ENCODE measurements at places on chromosomes 2 and 18.

DNA sequence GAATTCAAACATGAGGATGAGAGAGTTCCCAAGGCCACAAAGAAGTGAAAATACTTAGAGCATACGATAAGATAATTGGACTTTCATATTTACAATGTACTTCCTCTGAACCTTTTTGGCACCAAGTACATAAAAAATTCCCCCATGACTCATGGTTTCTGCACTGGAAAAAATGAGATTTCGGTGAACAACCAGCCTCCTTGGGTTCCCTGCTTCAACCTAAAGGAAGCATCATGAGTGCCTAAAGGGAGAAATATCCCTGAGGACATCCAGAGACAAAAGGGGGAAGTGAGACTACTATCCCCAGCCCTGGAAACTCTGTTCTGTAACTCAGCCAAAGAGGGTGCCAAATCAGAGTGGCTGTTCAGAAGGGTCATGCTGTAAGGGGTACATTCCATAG, 562.7 kb upstream of the SLC39A10 start:
- peak; percentile 10 for DNase-seq

DNA sequence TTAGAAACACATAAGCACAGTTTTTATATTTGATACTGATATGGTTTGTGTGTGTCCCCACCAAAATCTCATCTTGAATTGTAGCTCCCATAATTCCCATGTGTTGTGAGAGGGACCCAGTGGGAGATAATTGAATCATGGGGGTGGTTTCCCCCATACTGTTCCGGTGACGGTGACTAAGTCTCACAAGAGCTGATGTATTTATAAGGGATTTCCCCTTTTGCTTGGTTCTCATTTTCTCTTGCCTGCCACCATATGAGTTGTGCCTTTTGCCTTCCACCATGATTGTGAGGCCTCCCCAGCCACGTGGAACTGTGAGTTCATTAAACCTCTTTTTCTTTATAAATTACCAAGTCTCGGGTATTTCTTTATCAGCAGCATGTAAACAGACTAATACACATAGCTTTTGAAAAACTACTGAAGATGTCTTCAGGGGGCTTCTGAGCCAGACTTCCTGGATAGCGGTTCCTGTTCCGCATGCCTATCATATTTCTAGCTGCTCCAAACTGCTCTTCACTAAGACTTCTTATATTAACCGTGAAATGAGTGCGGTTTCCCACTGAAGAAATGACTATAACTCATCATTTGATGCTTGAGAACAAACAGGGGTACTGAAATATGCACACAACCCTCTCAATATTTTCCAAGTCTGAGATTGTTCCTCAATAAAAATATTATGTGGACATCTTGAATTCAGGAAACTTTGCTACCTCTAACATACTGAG, 75.8 kb downstream of the SPHKAP start:
- DNase-seq, result no peak

- no peak for DNase-seq
These were observed 65.4 kb upstream of the HDAC4 start for GRCh38 chr2:239466061-239466754.

DNA sequence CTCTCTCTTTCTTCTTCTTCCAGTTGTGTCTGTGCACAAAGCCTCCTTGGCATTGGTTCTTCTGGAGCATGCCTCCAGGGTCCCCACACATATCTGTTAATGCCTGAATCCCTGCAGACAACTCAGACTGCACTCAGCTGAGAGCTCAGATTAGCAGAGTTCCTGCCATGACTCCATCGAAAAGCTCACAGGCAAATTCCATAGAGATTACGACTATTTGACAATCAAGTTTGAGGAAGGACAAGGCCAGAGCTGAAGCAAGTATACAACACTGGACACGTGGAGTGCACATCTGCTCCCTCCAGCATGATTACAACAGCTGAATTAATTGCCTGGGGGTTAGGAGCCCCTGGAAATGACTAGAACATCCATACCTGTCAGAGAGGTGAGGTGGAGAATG, 190.7 kb downstream of the INSIG2 start:
- no peak for DNase-seq

DNA sequence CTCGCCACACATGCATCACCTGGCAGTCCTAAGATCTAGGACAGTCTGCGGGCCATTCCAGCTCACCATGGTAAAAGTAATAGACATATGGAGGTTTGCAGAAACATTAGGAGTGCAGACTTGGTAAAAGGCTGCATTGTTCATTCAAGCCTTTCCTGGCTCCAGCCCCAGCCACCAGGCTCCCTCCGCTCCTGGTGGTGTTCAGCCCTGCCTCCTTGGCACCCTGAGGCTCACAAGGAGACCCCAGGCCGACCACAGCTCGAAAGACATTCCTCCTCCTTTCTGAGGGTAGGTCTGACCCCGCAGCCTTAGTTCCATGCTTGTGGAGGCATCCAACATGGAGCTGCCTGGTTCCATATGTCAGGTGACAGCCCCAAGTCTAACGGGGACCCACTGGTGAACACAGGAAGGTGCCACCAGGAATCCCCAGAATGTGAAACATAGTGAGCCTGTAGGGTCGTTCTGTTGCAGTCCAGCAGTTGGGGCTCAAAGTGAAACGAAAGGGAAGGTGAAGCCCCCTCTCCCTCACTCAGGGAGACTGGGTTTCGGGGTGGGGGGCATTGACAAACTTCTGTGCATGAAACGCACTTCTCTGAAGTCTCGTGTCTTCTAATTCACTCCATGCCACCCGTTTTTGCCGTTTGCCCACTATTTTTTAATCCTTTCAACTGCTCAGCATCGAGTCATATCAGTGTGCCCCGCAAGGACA, 5.0 kb upstream of the SP100 start:
- DNase-seq, result no peak

DNA sequence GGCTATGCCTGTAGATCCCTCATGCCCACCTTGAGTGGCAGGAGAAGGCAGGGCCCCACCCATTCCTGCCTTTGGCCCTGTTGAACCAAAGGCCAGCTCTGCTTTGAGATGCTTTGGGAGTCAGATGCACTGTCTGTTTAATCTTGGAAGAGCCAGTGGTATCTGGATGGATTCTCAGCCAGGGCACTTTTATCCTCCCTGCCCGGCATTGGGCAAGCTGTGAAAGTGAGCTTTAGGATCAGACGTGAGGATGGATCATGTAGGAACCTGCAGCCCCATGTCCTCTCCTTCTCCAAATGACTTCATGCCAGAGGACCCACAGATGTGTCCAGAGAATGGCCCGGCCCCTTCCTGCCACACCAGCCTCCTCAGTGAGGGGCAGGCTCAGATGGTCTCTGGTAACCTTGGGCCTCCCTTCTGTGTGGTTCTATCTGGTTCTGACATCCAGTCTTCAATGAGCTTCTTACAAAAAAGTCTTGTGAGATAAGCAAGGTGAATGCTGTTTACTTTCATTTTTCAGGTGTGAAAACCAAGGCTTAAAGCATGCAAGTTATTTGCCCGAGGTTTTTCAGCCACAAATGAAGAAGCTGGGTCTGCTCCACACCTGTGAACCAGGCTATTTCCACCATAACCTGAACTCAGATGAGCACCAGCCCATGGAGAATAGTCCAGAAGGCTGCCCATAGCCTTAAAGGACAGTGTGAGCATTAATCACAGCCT, 123.8 kb downstream of the KCTD1 start:
- DNase-seq, result no peak

DNA sequence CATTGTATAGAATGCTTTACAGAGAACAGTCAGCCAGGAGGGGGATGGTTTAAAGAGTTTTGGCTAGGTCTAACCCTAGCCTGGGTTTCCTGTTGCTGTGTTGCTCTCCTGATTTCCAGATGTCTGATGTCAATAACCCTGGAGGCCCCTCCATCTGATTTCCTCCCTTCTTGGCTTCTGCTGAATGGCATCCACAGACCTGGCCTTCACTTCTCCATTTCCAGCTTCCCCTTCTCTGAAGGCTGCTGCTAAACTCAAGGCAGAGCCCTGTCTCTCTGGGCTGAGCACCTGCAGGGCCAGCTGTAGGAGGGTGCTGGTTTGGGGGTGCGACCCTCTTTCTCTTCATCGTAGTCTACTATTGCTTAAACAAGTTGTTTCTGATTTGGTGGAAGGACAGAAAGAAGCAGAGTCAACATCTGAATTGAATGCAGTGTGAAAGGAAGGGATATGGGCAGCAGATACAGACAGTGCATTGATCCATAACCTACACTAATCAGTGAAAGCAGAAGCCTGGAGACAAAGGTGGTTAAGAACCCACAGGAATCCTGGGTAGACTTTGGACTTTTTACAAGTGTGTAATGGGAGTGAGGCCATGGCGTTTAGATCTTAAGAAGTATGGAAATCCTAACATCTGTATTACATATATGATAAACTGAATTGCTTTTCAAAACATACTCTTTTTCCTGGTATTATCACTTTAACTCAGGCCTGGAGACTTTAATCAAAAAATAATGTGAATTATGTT, 153.6 kb downstream of the HRH4 start:
- no peak for DNase-seq

- no peak for DNase-seq
These were observed 168.4 kb downstream of the LOXHD1 start for GRCh38 chr18:46488471-46489213.

GRCh38 chr18:62341473-62341872, 16.4 kb downstream of the TNFRSF11A start:
- DNase-seq, result no peak

DNA sequence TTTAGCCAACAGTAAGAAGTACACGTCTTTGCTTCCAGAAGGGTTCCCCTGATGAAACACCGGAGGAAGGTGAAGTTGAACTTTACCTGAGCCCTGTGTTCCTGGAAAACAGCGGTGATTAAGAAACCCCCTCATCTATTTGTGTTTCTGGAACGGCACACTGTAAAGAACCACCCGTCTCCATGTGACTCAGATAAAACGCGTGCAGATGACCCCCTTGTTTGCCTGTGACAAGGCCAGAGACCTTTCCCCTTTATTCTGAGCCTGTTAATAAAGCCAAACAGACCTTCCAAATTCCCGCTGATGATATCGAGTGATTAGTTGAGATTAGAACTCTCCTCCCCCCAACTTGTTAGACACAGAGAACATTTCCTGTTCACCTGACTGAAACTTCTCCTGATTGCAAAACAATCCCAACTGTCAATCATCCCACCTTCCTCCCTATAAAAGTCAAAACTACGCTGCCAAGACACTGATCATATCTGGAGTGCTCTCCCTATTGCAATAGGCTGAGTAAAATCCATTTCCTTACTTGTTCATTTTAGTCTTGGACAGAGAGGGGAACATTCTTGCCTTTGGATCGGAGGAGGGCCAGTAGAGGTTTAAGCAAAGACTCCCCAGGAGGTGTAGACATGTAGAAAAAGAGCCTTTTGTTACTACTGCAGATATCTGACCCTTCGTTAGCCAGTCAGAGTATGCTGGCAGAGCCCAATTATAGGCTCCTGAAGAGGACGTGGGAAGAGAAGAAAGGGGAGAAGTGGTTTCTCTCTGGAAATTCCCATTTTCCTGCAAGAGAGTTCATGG, 914 bp upstream of the IWS1 start:
- DNase-seq, result peak; percentile 90

DNA sequence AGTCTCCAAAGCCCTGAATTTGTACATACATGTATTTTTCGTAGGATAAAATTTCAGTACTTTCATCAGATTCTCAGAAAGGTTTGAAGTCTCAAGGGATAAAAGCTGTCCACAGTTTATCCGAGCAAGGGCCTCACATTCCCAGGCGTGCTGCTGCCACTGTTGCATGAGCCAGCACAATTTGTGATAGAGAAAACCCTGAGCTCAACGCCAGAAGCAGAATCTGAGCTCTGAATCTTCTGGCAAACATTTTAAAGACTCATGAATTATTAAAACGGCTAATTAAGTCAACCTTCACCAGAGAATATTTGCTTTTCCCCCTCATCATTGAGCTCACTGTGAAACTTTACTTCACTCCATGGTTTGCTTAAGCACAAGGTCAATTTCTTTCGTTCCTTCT, 38.5 kb upstream of the STPG4 start:
- DNase-seq, result no peak

DNA sequence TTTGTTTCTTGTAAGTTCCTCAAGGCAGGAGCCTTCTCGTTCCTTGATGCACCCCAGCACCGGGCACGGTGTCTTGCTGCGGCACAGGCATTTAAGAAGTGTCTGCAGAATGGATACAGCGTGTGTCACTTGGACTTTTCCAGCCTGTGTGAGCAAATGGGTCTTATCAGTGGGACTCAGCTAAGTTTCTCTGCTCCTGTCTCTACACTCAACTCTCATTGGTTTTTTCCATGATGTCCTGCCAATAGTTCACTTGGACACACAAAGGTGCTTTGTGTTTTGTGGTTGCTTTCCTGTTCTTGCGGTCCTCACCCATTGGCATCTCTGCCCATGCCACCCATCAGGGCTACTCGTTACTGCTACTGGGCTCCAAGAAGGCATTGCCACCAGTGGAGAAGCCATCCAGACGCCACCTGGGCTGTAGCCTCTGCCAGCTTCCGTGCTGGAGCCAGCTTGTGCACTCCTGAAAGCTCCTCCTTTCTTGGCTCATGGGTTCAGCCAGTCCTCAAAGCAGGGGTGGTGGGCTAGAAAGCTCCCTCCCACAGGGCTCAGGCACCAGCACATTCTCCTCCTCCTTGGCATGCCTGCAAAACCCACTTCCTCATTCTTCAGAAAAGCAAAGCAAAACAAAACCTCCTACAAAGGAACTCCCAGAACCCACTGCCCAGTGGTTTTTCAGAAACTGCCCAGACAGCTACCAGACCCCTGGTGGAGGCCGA, 41.4 kb downstream of the IL1R2 start:
- no peak for DNase-seq

GRCh38 chr2:163252199-163252598, 413.6 kb upstream of the KCNH7 start:
- DNase-seq, result peak; percentile 13

All from RWPE1 (cell line).